Lung (tissue), 17 donors: ENCODE measurements at places on chromosomes 2 and 18. TPM values are rescaled to one million over a fixed set of nuclear protein-coding genes. Genes with fewer than 3 reads are reported as not detected.

DNA sequence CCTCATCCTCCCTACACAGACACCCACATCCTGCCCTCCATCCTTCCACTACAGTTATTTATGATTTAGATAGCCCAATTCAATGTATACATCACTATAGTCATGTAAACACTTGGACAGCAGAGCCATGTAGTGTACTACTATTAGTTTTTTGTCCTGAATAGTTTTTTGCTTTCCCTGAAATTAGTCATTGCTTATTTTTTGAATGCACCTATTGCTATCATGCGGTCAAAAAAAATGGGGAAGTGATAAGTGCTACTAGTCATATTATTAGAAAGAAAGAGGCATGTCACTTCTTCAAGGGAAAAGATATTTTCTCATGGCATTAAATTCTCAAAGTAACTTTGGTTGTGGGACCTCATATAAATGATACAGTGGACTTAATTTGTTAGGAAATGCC, 6.8 kb upstream of the GREB1 start:
- DNase-seq, result no peak
- H3K27me3 ChIP-seq, result no peaks in the 10 kb centered on the region
- no peaks in the 10 kb centered on the region for H3K4me1 ChIP-seq
- H3K4me3 ChIP-seq, result no peak overlapping the region

DNA sequence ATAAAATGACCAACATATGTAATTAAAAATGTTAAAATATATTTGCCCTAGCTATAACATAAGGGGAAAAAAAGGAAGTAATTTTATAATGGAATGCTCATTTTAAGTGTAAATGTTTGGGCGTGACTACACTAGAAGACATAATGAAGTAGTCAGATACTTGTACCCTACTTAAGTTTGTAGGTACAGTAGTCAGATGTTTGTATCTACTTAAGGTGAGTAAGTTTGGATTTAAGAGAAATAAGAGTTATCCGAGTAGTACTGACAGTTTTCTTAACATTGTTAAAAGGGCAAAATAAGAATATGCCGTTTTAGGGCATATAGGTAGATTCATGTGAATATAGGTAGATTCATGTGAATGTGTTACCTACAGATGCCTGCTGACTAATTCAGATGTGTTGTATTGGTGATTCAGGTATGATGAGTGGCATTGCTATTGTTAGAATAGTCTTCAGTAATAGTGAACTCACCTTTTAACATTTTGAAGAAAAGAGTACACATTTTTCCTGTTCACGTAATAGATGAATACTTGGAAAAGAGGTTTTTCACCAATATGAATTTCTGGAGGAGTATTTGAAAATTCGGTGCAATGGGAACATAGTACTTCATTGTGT, 14.9 kb downstream of the VAPA start:
- H3K4me3 ChIP-seq, result no peak overlapping the region
- peaks cover 11% of the 10 kb centered on the region for H3K4me1 ChIP-seq
- DNase-seq, result no peak

- DNase-seq, result no peak
- H3K27me3 ChIP-seq, result no peaks in the 10 kb centered on the region
- no peak overlapping the region for H3K4me3 ChIP-seq
- no peaks in the 10 kb centered on the region for H3K36me3 ChIP-seq
- no peaks in the 10 kb centered on the region for H3K4me1 ChIP-seq
These were observed 8.3 kb downstream of the EFR3B start for GRCh38 chr2:25050128-25050527.

GRCh38 chr2:220915092-220915623, 656.9 kb downstream of the EPHA4 start:
- H3K27ac ChIP-seq, result no peak overlapping the region
- H3K27me3 ChIP-seq, result no peaks in the 10 kb centered on the region
- no peaks in the 10 kb centered on the region for H3K36me3 ChIP-seq
- H3K4me3 ChIP-seq, result no peak overlapping the region

DNA sequence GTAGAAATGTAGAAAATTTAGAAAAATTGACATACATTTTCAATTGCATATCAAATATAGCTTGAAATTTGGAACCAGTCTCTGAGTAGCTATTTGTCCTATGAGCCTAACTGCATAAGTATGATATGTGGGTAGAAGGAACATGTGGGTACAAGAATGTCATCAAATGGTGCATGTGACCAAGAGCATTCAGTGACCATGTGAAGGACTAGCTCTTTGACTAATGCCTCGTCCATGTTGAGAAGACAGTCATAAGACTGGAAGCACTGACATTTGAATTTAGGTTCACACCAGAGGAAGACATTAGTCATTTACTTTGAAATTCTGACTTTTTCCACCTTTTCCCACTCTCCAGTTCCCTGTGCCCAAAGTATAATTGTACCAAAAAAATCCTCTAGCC, 12.6 kb downstream of the MRPL44 start:
- no peak for DNase-seq
- no peaks in the 10 kb centered on the region for H3K4me1 ChIP-seq
- H3K36me3 ChIP-seq, result peaks cover 20% of the 10 kb centered on the region
- H3K27ac ChIP-seq, result no peak overlapping the region

GRCh38 chr2:99905636-99906035, 236.8 kb downstream of the AFF3 start:
- H3K27me3 ChIP-seq, result no peaks in the 10 kb centered on the region
- no peaks in the 10 kb centered on the region for H3K4me1 ChIP-seq
- DNase-seq, result no peak
- no peak overlapping the region for H3K4me3 ChIP-seq
- no peaks in the 10 kb centered on the region for H3K36me3 ChIP-seq
- no peak overlapping the region for H3K27ac ChIP-seq

- H3K27ac ChIP-seq, result no peak overlapping the region
- no peak for DNase-seq
- no peak overlapping the region for H3K4me3 ChIP-seq
- H3K27me3 ChIP-seq, result peaks cover 10% of the 10 kb centered on the region
These were observed 171.6 kb upstream of the SATB2 start for GRCh38 chr2:199629301-199629700.

- no peak overlapping the region for H3K27ac ChIP-seq
- no peaks in the 10 kb centered on the region for H3K4me1 ChIP-seq
- no peak overlapping the region for H3K4me3 ChIP-seq
- no peaks in the 10 kb centered on the region for H3K27me3 ChIP-seq
- no peaks in the 10 kb centered on the region for H3K36me3 ChIP-seq
These were observed 767.0 kb downstream of the PLCL1 start for GRCh38 chr2:198571393-198571792.

GRCh38 chr2:55995211-55995610, 71.6 kb upstream of the EFEMP1 start:
- no peak overlapping the region for H3K27ac ChIP-seq
- H3K4me3 ChIP-seq, result no peak overlapping the region
- no peaks in the 10 kb centered on the region for H3K27me3 ChIP-seq
- H3K36me3 ChIP-seq, result no peaks in the 10 kb centered on the region
- no peaks in the 10 kb centered on the region for H3K4me1 ChIP-seq

GRCh38 chr2:179447839-179448447, 183.3 kb upstream of the SESTD1 start:
- no peak for DNase-seq
- H3K36me3 ChIP-seq, result no peaks in the 10 kb centered on the region
- H3K4me3 ChIP-seq, result no peak overlapping the region
- no peaks in the 10 kb centered on the region for H3K4me1 ChIP-seq
- H3K27me3 ChIP-seq, result no peaks in the 10 kb centered on the region

DNA sequence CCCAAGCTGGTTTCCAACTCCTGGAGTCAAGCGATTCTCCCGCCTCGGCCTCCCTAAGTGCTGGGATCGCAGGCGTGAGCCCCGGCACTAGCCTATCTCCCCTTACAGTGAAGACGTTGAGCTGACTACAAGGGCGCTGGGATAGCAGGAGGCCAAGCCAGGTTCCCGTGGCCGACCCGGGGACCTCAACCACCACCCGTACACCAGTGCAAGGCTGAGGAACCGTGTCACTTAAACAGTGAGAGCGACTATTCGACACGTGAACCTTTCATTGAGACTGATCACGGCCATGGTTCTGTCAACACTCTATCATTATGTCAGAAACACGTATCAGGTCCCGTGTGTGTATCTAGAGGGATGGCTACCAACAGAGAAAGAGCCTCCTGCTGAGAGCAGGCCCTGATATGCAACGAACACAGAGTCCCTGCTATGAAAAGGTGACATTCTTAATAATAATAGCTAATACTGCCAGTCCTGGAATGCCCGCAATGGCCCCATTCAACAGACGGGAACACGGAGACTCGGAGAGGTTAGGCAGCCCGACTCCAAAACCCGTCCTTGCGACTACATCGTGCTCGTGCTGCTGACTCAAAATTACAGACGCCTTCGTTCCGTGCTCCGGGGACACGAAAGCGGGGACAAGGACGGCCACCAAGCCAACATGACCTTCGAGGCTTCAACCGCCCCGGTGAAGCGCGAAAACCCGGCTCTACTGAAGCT, 833 bp downstream of the AFG3L2 start:
- DNase-seq, result peak; percentile 18
- peaks cover 12% of the 10 kb centered on the region for H3K4me1 ChIP-seq
- peak overlapping the region; percentile 81 for H3K4me3 ChIP-seq
- H3K27ac ChIP-seq, result peak overlapping the region; percentile 100

DNA sequence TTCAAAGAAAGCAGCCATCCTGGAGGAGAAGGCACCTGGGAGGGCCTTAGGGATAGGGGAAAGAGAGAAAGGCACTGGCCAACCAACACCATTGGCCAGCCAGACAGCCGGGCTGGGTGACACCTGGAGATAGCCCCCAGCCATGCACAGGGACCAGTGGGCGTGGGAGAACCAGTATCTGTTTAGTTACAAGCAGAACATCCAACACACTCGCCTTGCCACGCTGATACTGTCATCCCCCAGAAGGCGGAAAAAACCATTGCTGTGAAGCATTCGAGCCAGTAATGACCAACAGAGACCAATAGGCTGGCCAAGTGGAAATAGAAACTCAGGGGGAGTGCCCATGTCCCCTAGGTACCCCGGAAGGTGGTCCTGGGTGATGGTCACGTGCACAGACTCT, 15.5 kb downstream of the ASPRV1 start:
- H3K36me3 ChIP-seq, result no peaks in the 10 kb centered on the region
- H3K4me3 ChIP-seq, result no peak overlapping the region
- H3K27me3 ChIP-seq, result no peaks in the 10 kb centered on the region
- H3K4me1 ChIP-seq, result no peaks in the 10 kb centered on the region
- H3K27ac ChIP-seq, result no peak overlapping the region

GRCh38 chr2:141714496-141714895, 416.3 kb downstream of the LRP1B start:
- DNase-seq, result no peak
- H3K27me3 ChIP-seq, result no peaks in the 10 kb centered on the region
- H3K4me3 ChIP-seq, result no peak overlapping the region
- H3K27ac ChIP-seq, result no peak overlapping the region

DNA sequence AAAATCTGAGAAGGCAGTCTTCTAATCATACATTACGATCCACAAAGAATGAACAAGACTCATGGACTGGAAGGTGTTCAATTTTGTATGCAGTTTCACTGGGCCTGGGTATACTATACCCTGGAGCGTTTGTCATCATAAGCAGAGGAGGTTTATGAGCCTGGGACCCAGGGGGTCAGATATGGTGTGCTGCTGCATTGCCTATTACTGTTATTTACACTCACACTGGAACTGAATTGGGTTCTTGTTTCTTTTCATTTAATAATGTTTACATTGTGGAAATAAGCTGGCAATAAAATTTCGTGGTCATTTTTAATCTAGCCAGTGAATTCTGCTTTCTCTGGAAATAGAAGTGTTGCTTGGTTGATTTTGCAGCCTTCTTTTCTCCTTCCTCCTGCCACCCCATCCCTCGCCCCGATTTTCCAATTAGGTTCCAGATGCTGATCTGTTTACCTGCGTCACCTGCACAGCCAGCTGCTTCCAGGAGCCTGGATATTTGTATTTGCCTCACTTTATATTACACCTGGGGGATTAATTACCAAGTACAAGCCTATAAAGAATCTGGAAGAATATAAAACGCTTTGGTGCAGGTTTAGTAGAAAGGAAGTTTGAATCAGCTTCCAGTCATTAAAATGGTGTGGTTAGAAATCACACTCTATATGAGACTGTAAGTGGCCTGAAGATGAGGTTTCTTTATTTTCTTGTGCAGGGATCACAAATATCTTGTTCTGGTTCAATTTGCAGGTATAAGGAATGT, 234.4 kb downstream of the SOCS6 start:
- H3K4me1 ChIP-seq, result peaks cover 20% of the 10 kb centered on the region
- H3K27ac ChIP-seq, result no peak overlapping the region
- H3K27me3 ChIP-seq, result no peaks in the 10 kb centered on the region

- no peaks in the 10 kb centered on the region for H3K27me3 ChIP-seq
- no peaks in the 10 kb centered on the region for H3K4me1 ChIP-seq
- no peak for DNase-seq
These were observed 183.5 kb upstream of the ZNF521 start for GRCh38 chr18:25535495-25535894.

GRCh38 chr2:14557916-14558315, 74.6 kb upstream of the LRATD1 start:
- no peaks in the 10 kb centered on the region for H3K4me1 ChIP-seq
- no peaks in the 10 kb centered on the region for H3K27me3 ChIP-seq
- no peak for DNase-seq
- H3K36me3 ChIP-seq, result no peaks in the 10 kb centered on the region
- H3K27ac ChIP-seq, result no peak overlapping the region

GRCh38 chr2:134671513-134671912, 47.3 kb downstream of the TMEM163 start:
- no peaks in the 10 kb centered on the region for H3K27me3 ChIP-seq
- no peaks in the 10 kb centered on the region for H3K36me3 ChIP-seq
- DNase-seq, result no peak
- no peak overlapping the region for H3K4me3 ChIP-seq
- peaks cover 4% of the 10 kb centered on the region for H3K4me1 ChIP-seq

- H3K27ac ChIP-seq, result no peak overlapping the region
- H3K4me3 ChIP-seq, result no peak overlapping the region
- no peaks in the 10 kb centered on the region for H3K27me3 ChIP-seq
- no peak for DNase-seq
- H3K36me3 ChIP-seq, result no peaks in the 10 kb centered on the region
- H3K4me1 ChIP-seq, result no peaks in the 10 kb centered on the region
These were observed 431.3 kb upstream of the MYT1L start for GRCh38 chr2:2762166-2762908.

- H3K27ac ChIP-seq, result no peak overlapping the region
- H3K4me3 ChIP-seq, result no peak overlapping the region
- no peaks in the 10 kb centered on the region for H3K4me1 ChIP-seq
- no peaks in the 10 kb centered on the region for H3K27me3 ChIP-seq
- no peak for DNase-seq
- H3K36me3 ChIP-seq, result no peaks in the 10 kb centered on the region
These were observed 64.6 kb downstream of the COLEC12 start for GRCh38 chr18:435940-436339.

DNA sequence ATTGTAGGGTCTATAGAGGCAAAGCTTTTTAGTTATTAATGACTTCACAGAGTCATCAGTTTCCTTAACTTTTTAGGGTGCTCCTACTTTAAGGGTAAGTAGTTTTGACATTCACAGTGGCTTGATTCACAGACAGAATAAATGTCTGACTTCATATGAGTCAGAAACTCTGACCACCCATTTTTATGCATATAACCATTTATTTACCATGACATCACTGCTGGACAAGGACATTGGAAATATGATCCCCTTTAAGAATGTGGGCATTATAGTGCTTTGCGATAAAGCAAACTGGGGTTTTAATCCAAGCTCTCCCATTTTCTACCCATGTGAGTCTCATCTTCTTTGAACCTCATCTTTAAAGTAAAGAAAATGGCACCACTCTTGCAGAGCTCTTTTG, 162.0 kb upstream of the MC4R start:
- no peaks in the 10 kb centered on the region for H3K4me1 ChIP-seq
- H3K27me3 ChIP-seq, result no peaks in the 10 kb centered on the region
- no peak overlapping the region for H3K4me3 ChIP-seq

GRCh38 chr2:28004086-28004485, 113.6 kb downstream of the BABAM2 start:
- H3K27me3 ChIP-seq, result no peaks in the 10 kb centered on the region
- H3K36me3 ChIP-seq, result no peaks in the 10 kb centered on the region
- H3K27ac ChIP-seq, result no peak overlapping the region
- DNase-seq, result no peak

The SH2D6 gene
- total RNA-seq, result 0.74 TPM

The ESPNL gene
- total RNA-seq, result 3.0 TPM

The ARL6IP6 gene
- 13.2 TPM for total RNA-seq
